ENCODE measurements at places on chromosomes 13 and 19. TPM values are rescaled to one million over a fixed set of nuclear protein-coding genes. Genes with fewer than 3 reads are reported as not detected.

Gene RASIP1
- total RNA-seq: 0.22 TPM

Gene RNF113B
- not detected for total RNA-seq

Gene RXFP2
- total RNA-seq: not detected

Gene CERS4
- 20.2 TPM for total RNA-seq

Gene ZNF729
- not detected for total RNA-seq

Gene EPS8L1
- 4.4 TPM for total RNA-seq

Gene CEACAM8
- total RNA-seq: not detected

Gene SLC44A2
- 236 TPM for total RNA-seq

Gene ZNF540
- total RNA-seq: 8.1 TPM

Gene FBXO17
- total RNA-seq: not detected

DNA sequence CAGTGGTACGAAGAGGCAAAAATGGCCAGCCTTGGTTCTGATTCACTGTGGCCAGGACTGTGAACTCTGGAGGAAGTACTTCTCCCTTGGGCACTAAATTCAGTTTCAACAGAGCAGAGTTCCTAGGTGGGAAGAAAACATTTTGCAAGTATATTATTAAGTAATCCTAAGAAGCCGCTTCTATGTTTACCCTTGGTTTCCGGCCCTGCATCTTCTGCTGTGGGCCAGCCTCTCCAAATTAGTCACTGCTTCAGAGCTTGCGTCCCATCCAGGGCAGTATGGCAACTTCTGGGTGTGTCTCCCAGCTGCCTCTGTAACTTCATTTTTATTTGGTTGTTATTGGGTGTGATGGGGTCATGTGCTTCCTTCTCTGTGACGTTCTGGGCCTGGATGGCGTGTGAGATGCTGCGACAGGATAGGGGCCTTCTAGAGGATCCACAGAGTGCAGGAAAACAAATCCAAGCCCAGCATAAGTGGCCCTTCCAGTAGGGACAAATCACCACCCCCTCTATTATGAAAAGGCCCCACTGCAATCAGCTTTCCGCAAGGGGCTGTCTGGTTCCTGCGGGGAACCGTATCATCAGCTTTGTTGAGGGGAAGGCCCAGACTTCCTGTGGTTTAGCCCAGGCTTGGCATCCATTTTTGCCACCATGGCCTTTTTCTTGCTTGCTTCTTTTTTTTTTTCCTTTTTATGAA, 55.1 kb upstream of the C1QTNF9 start:
- peak; percentile 61 for DNase-seq

GRCh38 chr19:46202872-46203860, 26.4 kb upstream of the IGFL1 start:
- DNase-seq: no peak

DNA sequence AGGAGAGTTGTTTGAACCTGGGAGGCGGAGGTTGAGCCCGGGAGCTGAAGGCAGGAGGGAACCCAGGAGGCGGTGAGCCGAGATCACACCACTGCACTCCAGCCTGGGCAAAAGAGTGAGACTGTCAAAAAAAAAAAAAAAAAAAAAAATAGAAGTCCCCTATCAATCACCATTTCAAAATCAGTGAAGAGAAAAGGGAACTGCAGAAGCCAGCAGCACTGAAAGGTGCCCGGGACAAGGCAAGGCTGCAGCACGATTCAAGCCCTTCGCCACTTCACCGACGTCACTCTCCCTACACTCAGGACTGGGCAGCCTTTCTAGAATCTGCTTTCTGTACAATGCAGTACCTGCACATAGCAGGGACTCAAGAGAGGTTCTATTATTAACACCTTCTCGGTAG, 21.9 kb upstream of the USP12 start:
- DNase-seq: no peak

GRCh38 chr13:31408927-31409326, 209.2 kb downstream of the B3GLCT start:
- DNase-seq: no peak

DNA sequence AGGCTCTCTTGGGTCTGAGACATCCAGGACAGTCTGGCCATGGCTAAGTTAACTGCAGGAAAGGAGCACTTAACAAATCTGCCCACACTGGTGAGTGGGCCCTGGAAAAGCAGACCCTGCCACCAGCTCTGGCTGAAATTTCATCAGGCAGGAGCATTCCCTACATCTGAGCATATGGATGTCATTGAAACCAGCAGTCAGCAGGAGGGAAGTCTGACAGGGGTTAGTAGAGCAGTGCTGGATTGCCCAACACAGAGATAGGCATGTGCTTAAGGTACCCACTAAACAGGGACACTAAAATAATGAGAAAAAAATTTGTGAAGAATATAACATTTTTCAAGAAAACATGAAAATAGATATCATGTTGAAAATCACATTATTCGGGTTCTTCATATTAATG, 13.6 kb upstream of the ACOD1 start:
- no peak for DNase-seq

DNA sequence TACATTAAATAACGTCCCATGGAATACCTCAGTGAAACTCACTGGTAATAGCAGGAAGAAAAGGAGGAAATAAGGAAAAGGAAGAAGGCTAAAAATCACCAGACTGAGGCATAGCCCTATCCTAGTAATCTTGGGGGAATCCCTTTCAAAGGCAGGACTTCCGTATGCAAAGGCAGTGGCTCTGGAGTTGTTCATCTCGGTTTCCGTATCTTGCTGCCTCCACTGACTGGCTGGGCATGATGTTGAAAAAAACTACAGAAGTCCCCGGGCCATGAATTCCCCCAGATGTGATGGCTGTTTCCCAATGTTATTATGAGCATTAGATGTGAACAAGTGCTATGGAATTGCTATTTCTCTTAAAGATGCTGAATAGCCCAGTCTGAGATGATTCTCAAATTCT, 5.5 kb downstream of the FPR2 start:
- no peak for DNase-seq

- DNase-seq: no peak
These were observed 20.7 kb upstream of the KLF5 start for GRCh38 chr13:73038064-73038463.

DNA sequence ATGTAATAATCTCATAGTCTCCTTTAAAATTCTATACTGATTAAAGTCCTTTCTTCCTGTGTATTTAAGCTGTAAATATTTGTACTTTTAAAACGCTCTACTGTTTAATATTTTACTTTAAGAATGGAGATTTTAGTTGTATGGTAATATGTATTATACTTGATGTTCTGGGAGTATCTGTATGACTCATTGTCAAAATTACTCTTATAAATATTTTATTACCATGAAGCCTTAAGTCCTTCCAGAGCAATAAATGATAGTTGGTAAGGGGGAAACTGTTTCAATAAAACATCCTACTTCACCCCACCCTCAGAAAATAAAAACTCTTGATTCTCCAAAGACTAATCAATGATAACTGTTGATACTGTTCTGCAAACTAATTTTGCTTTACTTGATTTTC, 6.4 kb downstream of the PCDH9 start:
- no peak for DNase-seq

GRCh38 chr19:6273701-6274601, 5.8 kb downstream of the MLLT1 start:
- no peak for DNase-seq

- DNase-seq: no peak
These were observed 5.3 kb downstream of the PRKACA start for GRCh38 chr19:14112051-14112808.

DNA sequence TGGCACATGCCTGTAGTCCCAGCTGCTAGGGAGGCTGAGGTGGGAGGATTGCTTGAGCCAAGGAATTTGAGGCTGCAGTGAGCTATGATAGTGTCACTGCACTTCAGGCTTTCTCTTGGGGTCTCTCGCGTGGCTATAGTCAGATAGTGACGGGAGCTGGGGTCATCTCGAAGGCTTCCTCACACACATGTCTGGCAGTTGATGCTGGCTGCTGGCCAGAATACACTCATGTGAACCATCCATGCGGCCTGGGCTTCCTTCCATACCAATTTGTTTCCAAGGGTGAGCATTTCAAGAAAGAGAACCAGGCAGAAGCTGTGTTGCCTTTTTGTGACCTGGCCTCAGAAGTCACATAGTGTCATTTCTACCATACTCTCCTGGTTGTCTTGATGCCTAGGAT, 26.4 kb downstream of the LEUTX start:
- no peak for DNase-seq

GRCh38 chr19:31451686-31452330, 102.6 kb upstream of the TSHZ3 start:
- DNase-seq: no peak

GRCh38 chr19:56619121-56619520, 23.8 kb upstream of the SMIM17 start:
- DNase-seq: no peak

DNA sequence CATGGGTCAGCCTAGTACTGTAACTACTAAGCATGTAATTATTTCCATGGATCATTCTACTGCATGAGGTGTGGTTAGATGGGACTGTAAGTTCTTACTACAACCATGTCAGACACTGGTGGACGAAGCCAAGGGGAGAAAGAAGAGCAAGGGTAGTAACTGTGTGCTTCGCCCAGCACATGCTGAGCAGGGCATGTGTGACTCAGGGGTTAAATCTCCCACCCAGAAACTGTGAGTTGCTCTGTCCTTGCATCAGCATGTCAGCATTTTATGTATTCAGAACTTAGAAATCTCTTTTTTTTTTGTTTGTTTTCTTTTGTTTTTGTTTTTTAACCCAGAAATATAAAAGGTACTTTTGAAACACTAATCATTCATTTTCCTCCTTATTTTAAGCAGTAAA, 436.6 kb upstream of the KLF12 start:
- DNase-seq: no peak

GRCh38 chr19:4045597-4046361, 20.9 kb downstream of the ZBTB7A start:
- peak; percentile 25 for DNase-seq

DNA sequence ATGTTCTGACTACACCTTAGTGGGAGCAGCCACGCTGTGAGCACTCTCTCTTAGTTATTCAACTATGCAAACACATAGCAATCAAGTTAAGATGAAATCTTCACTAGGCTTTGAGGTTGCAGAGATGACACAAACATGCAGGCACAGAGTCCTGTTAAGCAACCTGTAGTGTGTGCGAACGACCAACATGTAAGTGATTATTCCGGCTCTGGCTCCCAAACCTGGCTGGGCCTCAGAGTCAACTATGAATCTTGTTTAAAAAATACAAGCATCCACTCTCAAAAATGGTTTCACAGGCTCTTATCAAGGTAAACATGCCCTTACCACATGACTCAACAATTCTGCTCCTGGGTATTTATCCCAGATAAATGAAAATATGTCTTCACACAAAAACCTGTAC, 91.4 kb downstream of the IRS2 start:
- DNase-seq: peak; percentile 18

DNA sequence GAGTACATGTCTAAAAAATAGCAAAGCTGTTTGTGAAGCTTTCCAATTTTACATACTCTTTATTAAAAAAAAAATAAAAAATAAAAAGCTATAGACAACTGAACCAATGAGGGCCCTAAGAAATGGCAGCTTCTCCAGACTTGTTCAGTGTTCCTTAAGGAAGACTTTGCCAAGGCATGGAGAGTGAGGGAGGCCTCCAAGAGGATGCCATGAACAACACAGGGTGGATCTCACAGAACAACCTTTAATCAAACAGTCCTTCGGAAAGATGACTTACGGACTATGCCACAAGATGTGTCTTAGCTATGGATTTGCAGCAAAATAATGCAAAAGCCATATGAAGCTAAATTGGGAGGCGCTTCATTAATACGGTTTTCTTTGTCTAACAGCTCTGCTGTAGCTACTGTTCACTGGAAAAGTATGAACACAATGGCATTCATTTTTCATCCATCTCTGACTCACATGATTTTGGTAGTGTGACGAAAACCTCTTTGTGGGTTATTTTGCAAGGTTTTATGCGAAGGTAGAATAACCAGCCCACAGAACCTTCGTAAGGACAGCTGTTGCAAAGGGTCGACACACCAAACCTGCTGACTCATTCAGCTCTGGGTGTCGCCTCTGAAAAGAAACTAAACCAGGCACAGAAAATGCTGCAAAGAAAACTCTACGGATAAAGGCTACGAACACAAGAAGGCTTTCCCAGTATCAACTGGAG, 27.7 kb downstream of the EFNB2 start:
- DNase-seq: peak; percentile 15

DNA sequence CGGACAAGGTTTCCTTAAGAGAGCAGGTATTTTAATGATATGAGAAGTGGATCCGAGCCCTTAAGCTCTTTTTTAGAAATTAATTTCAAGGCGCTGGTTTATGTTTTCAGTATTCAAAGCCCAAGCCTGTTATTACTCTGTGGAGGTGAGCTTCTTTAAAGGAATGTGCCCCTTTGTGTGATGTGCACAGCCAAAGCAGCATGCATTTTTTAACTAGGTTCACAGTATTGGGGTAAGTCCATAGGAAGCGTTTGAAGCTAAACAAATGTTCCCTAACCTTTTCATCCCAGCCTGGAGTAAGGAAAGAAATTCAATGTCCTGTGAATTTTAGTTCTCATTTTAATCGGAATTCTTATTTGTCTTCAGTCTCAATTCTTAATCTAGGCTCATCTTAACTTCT, 217.5 kb downstream of the KCTD12 start:
- no peak for DNase-seq

DNA sequence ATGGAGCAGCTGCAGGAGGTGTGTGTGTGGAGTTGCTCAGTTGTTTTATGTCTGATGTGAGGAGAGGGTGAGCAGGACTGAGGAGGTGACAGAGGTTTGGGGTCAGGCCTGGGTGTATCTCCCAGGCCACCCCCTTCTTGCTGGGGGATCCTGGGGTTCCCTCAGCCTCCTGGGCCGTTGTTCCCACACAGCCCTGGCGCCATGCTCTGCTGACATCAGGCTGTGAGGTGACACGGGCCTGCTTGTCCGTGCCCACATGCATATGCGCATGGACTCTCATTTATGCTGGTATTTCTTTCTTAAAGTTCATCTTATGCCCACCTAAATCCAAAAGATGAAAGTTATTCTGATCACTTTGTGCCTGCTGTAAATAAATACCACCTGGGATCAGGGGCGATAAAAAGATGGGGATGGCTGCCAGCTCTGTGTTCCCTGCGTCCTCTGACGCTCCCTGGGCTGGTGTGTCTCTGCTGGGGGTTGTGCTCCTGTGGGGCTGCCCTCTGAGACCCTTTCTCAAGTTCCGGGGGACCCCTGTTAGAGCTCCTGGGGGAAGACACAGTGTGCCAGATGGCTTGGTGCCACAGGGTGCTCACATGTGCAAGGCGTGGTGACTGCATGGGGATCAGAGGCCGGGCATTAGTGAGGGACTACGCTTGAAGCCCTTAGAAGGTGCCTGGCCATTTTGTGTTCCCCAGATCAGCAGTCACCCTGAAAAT, 12.6 kb downstream of the NAXD start:
- DNase-seq: no peak

GRCh38 chr19:17216058-17216670, 1.0 kb downstream of the USE1 start:
- no peak for DNase-seq

GRCh38 chr13:51500687-51501086, 47.9 kb upstream of the INTS6 start:
- no peak for DNase-seq
